ENCODE measurements at places on chromosomes 2 and 18.
A peak's percentile ranks its signal among the peaks of the same experiment; 100 is the strongest.

- DNase-seq = no peak
These were observed 232.3 kb upstream of the ITGA4 start for GRCh38 chr2:181224866-181225265.

DNA sequence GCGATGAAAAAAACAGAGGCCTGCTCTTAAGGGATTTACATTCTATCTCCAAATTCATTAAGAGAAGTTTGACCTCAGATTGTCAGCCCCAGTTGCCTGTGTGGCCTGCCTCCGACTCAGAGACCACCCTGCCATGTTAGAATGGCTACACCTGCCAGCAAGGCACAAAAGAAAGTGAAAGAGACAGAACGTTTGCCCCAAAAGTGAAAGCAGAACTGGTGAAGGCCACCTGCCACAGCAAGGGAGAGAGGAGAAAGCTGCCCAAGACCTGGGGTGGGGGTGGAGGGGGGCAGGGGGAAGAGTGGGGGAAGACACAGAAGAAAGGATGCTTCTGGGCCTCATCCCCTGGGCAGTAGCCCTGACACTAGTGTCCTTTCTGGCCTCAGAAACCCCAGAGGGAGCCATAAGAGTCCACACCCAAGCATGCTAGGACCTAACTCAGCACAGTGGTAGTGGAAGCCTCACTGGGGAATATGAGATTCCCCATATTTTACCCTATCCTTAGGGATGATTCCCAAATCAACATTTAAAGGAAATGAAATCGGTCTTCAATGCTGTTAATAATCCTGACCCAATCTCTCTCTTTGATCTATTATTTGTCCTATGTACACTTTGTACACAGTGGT, 389.7 kb downstream of the TXNL1 start:
- DNase-seq = no peak

- DNase-seq = no peak
These were observed 1109.3 kb downstream of the TSN start for GRCh38 chr2:122864728-122865127.

DNA sequence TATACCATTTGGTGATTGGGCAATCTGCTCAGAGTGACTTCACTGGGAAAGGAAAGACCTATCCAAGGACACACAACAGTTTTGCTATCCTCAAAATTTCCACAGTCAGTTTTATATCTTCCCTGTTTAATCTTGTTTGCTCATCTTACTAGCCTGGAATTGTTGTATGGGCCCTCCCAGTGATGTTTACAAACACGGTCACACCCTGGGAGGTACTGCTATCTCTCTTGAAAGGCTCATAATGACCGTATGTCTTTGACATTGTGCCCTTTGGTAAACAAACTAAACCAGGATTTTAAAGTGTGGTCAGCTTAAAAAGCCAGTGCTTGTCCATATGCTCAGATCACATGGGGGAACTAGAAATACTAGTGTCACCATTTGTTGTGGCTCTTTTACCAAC, 277.0 kb downstream of the CDH2 start:
- no peak for DNase-seq

- no peak for DNase-seq
These were observed 18.0 kb downstream of the ZNF532 start for GRCh38 chr18:58882686-58883085.

- no peak for DNase-seq
These were observed 7.0 kb downstream of the ERLEC1 start for GRCh38 chr2:53793821-53794220.

- no peak for DNase-seq
These were observed 113.0 kb downstream of the DPP4 start for GRCh38 chr2:161961061-161961460.

DNA sequence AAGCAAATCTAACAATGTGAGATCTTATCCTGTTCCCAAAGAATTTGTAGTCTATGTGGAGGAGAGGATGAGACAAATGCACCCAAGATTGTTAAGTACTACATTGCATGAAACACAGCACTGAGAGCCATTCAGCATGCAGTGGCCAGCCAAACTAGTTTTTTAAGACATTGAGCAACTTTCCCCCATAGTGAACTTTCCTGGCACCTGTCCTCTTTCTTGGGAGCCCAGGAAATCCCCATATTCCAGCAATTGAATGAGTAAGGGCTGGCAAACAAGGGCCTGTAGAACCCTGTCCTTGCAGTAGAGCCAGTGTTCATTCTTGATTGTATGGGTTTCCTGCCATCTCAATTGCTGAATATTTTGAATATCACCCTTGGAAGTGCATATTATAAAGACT, 58.8 kb upstream of the FIGN start:
- no peak for DNase-seq

DNA sequence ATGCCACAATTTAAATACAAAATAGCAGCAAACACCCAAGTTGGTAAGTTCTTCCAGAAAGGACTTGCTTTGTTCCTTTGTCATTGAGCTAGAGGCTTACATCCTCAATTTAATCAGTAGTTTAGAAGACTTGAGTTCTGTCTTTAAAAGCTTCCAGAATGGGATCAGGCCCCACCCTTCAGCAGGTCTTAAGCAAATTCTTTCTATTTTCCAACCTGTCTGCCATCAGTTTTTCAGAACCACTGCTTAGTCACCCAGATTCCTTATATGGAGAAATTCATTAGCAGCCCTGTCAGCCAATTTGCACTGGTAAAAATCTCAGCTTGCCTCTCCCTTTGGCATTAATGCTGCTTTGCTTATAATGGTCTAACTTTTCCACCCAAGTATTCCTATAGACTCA, 263.6 kb upstream of the HNMT start:
- DNase-seq = no peak

DNA sequence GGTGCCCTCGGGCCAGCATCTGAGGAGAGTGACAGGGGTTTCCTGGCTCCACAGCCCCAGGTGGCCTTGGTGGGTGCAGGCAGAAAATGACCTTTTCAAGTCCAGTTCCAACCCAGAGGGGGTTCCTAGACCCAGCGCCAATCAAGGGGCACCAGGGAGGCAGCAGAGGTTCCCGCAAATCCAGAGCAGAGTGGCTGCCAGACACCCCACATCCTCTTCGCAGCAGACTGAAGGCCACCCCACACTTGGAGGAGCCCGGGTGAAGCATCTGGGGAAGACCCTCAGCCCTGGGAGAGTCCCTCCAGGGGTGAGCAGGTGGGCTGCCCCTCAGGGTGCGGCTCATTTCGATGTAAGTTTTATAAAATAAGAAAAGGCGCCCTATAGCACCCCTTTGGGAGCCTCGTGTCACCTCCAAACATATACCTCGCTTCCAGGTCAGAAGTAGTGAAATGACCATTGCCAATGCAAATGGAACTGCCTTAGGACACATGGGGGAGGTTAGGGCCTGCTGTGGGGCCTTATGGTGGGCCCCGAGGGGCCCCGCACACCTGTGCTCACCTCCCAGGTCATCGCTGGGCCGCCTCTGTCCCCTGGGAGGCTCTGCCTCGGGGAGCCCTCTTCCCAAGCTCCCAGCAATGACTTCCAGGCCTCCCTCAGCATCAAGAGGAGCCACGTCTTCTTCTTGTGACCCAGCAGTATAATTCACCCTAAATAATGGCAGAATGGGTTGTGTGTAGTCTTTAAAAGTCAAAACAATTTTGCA, 11.0 kb downstream of the RTP5 start:
- no peak for DNase-seq

DNA sequence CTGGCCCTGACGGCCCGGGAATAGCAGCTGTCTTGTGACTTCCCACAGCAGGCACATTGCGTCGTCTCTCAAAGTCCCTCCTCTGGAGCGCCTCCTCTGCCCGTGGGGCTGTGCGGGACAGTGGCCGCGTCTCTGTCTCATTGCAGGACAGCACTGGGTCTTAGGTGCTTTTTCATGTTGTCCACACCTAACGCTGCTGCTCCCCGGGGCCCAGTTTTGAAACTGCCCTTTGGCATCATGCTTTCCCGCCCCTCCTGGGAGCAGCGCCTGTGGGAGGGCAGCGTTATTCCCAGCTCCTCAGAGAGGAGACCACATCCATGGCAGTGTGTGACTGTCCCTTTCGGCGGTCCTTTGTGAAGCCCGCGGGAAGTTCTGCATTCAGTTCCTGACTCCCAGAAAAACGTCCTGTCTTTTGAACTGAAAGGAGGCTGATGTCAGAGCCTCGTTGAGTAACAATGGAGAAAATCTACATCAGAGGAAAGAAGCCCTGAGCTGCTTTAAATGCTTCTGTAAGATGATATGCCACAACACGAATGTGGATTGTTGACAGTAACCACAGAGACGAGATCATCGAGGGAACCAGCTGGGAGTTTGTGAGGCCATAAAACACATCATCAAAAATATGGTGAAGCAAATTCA, 226.0 kb downstream of the FAM210A start:
- DNase-seq = peak; percentile 51

DNA sequence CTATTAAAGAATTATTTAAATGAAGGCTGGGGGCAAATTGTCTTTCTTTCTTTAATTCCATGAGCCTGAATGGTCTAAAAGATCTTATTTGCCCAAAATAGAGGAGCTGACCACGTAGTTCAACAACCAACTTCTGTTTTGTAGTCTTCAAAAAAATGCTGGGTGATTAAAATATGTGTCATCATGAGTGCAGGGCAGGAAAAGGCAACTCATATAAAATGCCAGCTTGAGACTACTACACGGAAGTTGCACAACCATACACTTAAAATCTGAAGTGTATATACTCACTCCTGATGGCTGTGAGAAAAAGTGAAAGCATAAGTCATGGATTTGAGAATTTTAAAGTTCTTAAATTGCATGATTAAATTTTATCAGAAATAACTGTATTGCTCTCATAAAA, 210.9 kb downstream of the DYM start:
- DNase-seq = no peak

DNA sequence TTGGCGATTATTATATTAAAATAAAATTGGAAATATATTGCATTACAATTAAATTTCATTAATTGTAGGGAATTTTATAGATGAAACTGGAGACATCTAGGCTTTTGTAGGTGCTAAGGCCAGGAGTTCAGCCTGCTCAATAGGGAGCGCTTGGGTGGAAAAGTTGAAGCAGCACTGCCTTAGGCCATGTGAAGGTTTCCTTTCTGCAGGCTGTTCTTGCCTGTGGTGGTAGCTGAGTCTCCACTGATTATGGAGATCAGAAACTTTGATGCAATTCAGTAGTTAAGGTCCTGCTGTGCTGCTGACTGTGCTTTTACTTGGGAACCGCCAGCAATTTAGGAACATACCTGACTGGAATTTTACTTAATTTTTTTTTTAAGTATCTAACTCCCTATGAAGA, 179.9 kb upstream of the BOD1L2 start:
- DNase-seq = no peak

DNA sequence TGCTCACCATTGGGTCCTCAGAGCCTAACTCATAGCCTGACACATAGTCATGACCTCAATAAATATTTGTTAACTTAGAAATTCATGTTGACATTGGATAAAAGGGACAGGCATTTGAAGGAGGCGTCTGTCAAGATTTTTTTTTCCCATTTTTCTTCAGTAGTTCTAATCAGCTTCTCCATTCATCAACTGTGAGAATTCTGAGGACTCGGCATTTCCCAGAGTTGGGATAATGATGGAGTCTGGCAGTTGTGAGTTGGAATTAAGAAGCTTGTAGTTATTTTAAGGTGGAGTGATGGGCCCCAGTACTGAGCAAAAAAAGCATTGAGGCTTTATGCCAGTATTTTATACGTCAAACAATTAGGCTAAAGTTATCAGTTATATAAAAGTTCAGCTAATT, 4.6 kb downstream of the SPATS2L start:
- DNase-seq = no peak

GRCh38 chr2:200353120-200353519, 46.6 kb downstream of the SPATS2L start:
- DNase-seq = no peak

- no peak for DNase-seq
These were observed 525.5 kb upstream of the CHAC2 start for GRCh38 chr2:53242090-53242489.

DNA sequence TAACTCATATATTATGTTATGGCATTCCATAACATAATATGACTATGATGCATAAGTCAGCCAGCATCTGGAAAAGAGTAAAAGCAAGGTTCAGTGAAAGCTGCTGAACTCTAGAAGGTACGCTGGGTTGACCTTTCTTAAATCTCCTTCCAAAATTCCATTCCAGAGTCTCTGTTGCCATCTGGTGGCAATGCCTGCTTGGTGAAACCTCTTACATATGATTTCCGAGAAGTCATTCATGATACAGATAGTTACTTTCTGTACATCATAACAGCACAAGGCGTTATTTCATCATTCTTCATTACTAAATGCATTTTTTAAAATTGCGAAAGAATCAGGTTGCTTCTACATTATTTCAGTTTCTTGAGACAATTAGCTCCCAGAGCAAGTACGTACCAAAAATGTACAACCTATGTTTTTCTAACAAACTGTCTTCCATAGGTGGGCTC, 7.0 kb upstream of the EPG5 start:
- DNase-seq = peak; percentile 24

- no peak for DNase-seq
These were observed 175.5 kb downstream of the ZNF407 start for GRCh38 chr18:74773171-74773624.

GRCh38 chr2:190527214-190527613, 7.3 kb downstream of the NEMP2 start:
- DNase-seq = no peak

GRCh38 chr18:55546851-55547704, 40.9 kb downstream of the TCF4 start:
- peak; percentile 22 for DNase-seq

DNA sequence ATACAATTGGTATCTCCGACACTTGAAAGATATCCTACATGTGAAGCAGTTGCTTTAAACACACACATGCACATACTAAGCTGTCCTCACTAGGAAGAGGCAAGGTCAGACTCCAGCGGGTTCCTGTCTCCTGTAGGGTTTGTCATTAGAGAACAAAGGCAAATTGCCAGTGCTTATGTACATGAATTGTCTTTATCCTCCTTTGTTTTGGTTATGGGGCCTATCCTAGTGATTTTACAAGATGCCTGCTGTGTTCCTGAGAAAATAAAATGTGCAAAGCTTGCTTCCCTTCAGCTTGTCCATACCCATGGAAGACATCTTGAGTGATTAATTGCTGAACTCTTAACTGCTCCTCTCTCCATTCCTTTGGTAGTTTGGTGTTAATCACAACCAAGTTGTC, 86.7 kb upstream of the SLC39A10 start:
- DNase-seq = no peak

- DNase-seq = no peak
These were observed 41.7 kb downstream of the HPCAL1 start for GRCh38 chr2:10344105-10345066.

GRCh38 chr2:129912066-129912820, 67.2 kb upstream of the RAB6C start:
- no peak for DNase-seq

- no peak for DNase-seq
These were observed 10.3 kb downstream of the CYP1B1 start for GRCh38 chr2:38065502-38066135.

- no peak for DNase-seq
These were observed 60.7 kb downstream of the DGKD start for GRCh38 chr2:233414777-233415570.

DNA sequence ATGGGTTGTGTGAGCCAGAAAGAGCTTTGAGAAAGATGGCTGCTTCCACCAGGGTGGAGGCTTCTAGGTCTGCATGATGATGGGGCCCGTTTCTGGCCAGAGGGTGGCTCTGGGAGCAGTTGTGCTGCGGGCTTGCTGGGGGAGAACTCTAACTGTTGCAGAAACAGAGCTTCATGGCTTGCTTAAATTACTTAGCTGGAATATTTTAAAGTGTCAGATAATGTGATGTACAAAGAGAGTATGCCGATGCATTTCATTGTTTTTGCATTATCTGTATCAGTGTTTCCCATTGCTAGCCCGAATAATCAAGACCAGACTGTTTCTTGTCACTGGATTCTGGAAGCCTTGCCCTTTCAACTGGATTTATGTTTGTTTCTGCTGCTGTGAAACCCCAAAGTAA, 6.3 kb upstream of the DRC1 start:
- no peak for DNase-seq

GRCh38 chr2:85514323-85514722, 24.6 kb upstream of the MAT2A start:
- DNase-seq = no peak

Measured in NCI-H510A (cell line).